Left lobe of liver (tissue), 2 donors: ENCODE measurements at places on chromosomes 6 and 20.
A peak's percentile ranks its signal among the peaks of the same experiment; 100 is the strongest.

DNA sequence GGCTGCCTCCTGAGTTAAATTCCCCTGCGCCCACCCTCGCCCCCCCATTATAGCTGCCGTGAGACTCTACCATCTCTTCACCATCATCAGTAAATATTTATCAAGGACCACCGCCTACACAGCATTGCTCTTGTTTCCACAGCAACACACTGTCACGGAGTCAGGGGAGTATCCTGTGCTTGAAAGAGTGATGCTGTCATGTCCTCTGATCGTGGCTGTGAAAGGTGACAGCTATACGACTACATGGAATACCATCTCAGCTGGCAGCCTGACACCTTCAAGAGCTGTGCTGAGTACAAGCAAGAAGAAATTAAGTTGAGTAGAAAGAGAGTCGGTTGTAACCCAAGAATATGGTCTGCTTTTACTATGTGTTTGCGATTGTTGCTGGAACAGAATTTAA is 3.4 kb downstream of the PTPRT start:
- no peak for DNase-seq

- no peak for DNase-seq
These were observed 17.6 kb downstream of the RMND1 start for GRCh38 chr6:151434369-151434768.

DNA sequence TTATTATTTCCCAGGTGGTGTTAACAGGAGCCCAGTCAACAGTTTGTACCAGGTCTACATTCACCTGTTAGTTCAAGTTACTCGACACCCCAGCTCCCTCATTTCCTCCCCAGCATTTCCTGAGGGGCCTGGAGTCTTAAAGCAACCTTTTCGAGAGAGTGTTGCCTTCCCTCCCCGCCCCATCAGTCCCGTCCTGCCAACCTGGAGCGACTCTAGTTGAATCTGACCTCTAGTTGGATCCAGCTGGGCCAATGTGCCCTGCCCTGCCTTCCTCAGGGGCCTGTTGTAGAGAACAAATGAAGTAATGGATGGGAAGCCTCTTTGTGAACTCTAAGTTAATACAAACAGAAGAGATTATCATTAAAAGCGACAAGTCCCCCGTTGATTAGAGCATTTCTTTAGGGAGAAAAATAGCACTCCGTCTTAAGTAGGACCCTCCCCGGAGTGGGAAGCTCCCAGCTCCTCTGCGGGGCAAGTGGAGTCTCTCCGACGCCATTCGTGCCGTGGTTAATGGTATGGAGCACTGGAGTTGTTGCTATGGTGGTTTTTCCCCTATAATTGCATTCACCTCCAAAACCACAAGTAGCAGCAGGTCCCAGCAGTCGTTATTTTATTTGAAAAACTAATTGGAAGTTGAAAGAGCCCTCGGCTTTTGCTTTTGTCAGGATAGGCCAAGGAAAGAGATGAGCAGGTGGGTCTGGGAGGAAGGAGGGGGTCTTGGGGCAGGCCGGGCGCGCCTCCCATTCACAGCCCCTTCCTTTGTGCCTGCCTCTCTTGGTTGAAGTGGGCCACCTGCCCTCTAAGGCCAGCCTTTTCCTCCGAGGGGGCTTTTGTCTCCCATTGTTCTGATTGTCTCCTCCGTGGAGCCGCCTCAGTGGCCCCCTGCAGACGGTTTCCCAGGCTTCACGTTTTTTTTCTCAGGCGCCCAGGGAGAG is 16.1 kb downstream of the GHRH start:
- no peak for DNase-seq

DNA sequence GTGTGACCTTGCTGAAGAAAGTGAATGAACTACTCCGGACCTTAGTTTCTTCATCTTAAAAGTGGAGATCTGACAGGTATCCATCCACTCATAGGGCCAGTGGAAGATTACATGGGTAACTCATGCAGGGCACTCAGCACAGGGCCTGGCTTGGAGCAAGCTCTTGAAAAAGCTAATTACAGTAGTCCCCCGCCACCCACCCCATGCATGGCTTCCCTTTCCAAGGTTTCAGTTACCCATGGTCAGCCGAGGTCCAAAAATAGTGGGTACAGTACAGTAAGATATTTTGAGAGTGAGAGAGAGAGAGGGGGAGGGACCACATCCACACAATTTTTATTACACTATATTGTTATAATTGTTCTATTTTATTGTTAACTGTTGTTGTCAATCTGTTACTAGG is 7.1 kb upstream of the PMEPA1 start:
- DNase-seq: no peak

GRCh38 chr6:117771403-117771802 is 96.1 kb downstream of the NUS1 start:
- no peak for DNase-seq

DNA sequence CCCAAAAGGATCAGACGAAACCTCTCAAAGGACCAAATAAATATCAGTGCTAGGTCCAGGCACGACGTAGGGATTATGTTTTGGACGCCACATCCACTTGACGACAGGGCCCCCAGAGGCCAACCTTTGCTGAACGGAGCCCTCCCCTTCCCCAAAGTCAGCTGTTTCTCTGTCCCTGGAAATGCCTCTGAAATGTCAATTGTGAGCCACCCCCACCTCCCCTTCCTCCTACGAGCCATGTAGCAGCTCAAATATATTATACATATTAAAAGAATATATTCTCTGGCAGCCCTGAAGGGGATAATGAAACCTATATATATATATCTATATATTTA is 39.6 kb upstream of the BLCAP start:
- peak; percentile 14 for DNase-seq

DNA sequence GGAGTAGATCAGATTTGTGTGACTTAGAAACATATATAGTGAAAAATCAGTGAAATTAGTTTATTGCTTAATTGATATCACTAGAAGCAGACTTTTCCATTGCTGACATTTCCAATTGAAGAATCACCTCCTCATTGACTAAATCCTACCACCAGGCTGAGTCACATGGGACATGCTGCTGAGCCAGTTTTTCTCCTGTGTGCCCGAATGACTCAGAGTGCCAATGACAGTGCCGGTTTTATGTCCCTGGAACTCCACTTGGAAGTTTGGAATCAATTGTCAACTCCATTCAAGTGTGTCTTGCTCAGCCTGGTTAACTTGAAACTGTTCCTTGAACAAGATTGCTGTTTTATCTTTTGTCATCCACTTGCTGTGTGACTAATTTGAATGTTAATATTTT is 316.1 kb upstream of the PRDM1 start:
- no peak for DNase-seq

GRCh38 chr20:3282271-3283221 is 43.6 kb upstream of the SLC4A11 start:
- no peak for DNase-seq

- no peak for DNase-seq
These were observed 401.2 kb upstream of the AGPAT4 start for GRCh38 chr6:161674930-161675682.

- no peak for DNase-seq
These were observed 114.4 kb downstream of the MTHFD1L start for GRCh38 chr6:150979826-150980350.

- no peak for DNase-seq
These were observed 12.1 kb downstream of the TOMM34 start for GRCh38 chr20:44948107-44948506.

- no peak for DNase-seq
These were observed 41.2 kb downstream of the SLX4IP start for GRCh38 chr20:10476319-10476724.

DNA sequence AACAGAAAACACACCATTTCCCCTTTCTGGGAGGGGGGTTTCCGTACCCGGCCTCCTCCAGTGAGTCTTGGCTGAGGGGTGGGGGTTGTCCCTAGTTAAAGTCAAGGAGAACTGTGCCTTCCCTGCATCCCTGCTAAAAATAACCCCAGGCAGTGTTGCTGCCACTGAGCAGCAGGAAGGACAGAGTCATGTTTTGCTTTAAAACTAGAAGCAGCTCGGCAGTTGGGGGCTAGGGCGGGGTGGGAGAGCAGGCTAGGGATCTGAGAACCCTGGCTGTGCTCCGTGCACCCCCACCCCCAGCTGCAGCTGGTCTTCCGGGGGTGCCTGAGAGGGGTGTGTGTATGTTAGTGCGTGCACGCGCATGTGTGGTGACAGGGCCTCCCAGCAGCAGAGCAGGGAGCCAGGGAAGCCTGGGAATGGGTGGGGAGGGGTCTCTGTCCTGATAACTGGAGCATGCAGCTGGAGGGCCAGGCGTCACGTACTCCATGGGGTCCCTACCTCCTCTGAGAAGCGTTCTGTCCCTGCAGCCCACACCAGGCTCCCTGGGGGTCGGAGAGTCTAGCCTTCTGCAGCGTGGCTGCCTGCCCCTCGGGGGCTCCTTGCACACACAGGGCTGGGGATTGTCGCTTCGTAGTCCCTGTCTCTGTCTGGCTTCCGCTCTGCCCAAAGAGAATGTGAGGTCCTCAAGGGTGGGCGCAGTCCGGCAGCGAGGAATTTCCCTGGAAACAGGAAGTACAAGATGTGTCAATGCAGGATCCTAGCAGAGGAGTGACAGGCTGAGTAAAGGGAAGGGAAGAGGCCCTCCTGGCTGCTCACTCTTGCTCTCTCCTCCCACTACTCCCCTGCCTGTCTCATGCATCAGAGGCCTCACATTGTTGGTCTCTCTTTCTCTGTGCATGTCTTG is 16.8 kb upstream of the ARMC12 start:
- no peak for DNase-seq

GRCh38 chr6:85580118-85580877 is 13.4 kb downstream of the SNX14 start:
- DNase-seq: peak; percentile 56

DNA sequence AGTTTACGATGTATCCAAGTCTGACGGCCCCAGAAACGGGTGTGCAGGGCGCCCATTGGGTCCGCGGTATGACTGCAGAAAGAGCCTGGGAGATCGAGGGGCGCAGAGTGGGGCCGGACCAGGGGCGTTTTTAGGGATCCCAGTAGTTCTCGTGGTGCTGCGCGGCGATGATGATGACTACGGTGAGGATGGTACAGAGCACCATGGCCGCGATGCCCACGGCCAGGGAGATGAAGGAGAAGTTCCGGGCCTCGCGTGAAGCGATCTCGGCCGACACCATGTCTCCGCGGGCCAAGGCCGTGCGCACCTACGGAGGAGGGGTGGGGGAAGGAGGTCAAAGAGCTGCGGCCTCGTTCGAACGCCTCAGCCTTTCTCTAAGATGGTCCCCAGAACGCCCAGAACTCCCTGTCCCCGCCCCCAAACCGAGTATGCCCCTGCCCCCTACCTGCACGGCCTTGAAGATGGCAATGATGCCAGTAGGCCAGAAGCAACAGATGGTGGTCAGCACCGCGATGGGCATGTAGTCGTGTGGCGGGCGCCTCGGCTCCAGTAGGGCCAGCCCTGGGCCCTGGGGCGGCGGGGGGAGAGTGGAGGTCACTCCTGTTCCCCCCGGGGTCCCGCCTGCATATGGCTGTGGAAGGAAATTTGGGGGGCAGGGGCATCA is 2.5 kb downstream of the PRRT1 start:
- no peak for DNase-seq

- no peak for DNase-seq
These were observed 63.3 kb downstream of the TSPYL4 start for GRCh38 chr6:116190550-116190949.

- no peak for DNase-seq
These were observed 31.7 kb upstream of the MAP3K4 start for GRCh38 chr6:160959726-160960435.

DNA sequence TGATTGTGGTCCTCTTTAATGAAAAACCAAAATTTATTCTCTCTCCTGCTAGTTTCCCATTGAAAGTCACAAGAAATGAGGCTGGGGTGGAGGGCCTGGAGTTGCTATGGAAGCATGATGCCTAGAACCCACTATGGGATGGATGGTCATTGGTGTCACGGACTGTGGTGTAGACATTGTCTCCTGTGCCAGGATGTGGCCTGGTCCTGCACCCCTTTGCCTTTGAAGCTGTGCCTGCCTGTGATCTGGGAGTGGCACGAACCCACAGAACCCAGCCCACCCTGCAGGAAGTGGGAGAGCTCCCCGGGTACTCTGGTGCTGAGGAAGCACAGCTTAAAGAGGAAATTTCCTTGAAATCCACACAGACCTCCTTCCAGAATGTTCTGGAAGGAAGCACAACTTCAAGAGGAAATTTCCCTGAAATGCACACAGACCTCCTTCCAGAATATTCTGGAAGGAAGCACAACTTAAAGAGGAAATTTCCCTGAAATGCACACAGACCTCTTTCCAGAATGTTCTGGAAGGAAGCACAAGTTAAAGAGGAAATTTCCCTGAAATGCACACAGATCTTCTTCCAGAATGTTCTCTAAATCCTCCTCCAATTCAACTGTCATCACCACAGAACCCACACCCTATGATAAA is 105.6 kb downstream of the CDH26 start:
- peak; percentile 21 for DNase-seq

DNA sequence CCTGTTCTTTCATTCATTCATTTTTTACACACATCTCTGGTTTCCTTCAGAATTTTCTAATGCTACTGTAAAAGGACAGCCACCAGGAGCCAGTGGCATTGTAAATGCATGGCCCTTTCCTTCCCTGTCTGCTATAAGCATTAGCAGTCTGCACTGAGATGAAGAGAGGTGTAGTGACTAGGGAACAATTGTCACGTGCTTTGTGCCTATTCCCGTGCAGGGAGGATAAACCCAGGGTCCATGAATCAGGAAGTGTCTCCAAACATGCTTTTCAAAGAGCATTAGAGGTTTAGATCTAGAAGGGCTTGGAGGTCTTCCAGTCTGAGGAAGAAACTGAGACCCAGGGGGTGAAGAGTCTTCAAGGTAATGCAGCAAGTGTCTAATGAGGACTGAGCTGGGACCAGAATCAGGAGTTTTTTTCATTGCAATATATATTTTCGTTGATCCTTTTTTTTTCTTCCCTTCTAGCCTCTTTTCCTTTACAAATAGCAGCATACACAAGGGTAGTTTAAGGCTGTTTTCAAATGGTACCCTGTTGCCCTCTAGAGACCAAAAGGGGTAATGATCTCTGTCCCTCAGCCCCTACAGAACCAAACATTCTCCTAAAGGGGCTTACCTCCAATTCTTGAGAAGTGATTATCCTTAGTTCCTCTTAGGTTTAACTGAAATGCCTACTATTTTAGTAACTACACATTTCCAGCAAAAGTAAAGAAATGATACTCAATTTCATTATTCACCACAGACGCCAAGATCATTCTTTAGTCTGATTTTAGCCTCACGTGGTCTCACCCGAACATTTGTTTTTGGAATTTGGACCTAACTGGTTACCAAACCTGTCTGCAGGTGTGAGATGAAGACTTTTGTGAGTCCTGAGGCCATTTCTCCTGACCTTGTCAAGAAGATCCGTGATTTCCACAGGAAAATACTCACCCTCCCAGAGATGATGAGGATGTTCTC is 6.6 kb downstream of the TRIM15 start:
- DNase-seq: no peak

DNA sequence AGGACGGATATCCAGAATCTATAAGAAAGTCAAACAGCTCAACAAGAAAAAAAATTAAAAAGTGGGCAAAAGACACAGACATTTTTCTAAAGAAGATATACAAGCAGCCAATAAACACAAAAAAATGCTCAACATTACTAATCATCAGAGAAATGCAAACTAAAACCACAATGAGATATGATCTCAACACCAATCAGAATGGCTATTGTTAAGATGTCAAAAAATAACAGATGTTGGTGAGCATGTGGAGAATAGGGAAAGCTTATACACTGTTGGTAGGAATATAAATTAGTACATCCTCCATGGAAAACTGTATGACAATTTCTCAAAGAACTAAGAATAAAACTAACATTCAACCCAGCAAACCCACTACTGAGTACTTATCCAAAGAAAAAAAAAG is 23.3 kb upstream of the OSTM1 start:
- DNase-seq: no peak

GRCh38 chr6:149987602-149988107 is 23.9 kb downstream of the ULBP1 start:
- no peak for DNase-seq
